Muscle of leg (tissue), 16 donors: ENCODE measurements at places on chromosomes 7 and 10. TPM values are rescaled to one million over a fixed set of nuclear protein-coding genes. Genes with fewer than 3 reads are reported as not detected.
A peak's percentile ranks its signal among the peaks of the same experiment; 100 is the strongest.

Gene STEAP2
- 1.9 TPM for polyA plus RNA-seq

- peak; percentile 50 for DNase-seq
These were observed 334.3 kb upstream of the SEMA3D start for GRCh38 chr7:85521108-85521694.

DNA sequence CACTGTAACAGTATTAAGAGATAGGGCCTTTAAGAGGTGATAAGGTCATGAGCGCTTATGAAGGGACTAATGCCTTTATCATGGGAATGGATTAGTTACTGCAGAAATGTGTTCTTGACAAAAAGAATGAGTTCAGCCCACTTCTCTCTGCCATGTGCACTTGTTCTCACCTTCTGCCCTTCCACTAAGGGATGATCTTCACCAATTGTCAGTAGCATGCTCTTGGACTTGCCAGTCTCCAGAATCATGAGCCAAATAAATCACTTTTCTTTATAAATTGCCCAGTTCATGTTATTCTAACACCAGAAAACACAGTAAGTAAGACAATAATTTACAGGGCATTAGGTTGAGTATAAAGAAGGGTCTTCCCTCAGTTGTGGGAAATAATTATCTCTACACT lies 189.1 kb downstream of the CRPPA start:
- no peak for DNase-seq

Gene C10orf62
- 0.14 TPM for polyA plus RNA-seq

DNA sequence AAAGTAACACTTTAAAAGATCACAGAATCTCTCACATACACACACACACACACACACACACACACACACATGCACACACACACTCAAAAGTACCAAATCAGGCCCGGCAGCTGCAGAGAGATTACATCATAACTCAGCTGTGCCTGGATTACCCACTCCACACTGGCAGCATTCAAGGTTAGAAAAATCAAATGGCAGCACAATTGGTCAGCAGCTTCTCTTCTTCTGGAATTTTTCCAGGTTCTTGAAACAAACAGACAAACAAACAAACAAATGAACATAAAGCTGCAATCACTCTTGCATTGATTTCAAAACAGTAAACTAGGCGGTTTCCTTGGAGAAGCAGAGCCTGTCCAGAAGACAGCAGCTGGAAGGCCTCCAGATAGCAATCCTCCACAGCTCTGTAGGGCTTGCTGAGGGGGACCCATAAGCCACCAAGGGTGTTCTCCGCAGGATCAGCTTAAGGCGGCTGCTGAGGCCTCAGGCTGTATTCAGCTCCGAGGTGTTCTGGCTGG lies 24.5 kb upstream of the FAM133B start:
- DNase-seq: peak; percentile 88

Gene MKRN1
- polyA plus RNA-seq: 78.3 TPM

DNA sequence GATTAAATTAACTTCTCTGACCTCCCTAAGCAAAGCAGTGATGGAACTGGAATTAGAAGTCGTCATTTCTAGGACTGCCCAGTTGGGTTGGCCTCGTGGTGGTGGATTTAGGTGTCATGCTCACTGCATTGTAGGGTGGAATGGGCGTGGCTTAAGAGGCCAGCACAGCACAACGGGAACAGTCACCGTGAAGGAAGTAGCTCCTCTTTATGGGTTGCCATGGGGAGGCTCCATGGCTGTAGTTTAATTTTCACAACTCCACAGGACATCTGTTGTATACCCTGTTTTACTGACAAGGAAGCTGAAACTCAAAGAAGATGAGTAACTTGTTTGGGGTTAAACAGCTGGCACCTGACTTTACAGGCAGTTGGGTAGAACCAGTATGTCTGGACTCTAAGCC lies 208.3 kb downstream of the CELF2 start:
- peak; percentile 55 for DNase-seq

DNA sequence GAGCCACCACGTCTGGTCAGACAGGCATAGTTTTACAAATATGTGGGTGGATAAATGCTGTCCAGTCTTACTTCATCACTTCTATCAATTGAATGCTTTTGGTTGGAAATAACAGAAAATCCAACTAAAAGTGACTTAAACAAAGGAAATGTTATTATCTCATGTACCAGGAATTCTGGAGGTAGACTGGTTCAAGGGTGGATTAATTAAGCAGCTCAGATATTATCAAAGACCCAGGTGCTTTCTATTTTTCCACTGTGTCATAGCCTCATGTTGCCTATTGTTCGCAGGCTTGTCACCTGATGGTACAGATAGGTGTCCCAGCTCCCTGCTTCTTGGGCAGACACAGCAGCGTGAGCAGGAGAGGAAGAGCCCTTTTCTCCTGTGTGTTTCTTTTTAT lies 156.1 kb upstream of the CTBP2 start:
- no peak for DNase-seq

DNA sequence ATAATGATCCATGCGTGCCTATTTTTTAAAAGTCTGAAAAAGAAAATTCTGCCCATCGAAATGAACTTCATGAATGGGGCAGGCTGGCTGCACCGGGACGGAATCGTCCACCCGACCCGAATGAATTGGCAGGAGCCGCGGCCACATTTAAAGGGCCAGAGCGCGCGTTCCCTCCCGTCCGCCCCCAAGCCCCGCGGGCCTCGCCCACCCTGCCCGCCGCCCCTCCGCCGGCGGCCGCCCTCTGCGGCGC lies 319 bp upstream of the GATA3 start:
- peak; percentile 36 for DNase-seq

DNA sequence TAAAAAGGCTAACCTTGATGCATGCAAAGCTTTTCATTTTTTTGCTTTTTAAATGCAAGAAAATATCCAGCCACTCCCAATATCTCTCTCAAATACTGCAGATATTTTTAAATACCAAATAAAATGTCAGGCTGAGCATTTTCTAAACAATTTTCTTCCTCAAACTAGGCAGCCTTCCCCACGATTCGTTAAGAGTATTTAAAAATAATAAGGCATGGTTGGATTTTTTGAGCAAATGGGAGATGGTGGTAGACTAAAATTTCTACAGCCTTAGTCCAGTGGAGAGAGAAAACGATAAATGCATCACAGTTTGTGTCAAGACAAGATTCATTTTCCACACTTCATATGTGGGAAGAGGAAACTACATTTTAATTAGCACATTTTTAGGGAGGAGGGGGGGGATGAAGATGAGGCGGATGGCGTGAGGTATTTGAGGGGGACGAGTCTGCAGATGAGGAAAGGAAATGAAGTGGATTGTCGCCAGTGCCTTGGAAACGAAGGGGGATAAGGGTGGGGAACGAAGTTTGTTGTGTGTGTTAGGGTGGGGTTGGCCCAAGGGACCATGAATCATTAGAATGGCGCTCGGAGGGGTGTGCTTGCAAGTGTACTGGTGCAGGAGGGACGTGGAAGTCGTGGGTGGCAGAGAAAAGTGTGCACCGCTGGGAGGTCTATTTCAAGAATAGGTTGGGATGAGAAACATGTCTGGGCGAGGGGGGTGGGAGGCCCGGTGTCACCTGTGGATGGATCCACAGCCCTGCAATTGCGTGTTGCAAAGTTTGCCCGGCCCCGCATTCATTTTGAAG lies 1.2 kb upstream of the ADD3 start:
- peak; percentile 94 for DNase-seq

Gene PLAU
- 31.1 TPM for polyA plus RNA-seq

DNA sequence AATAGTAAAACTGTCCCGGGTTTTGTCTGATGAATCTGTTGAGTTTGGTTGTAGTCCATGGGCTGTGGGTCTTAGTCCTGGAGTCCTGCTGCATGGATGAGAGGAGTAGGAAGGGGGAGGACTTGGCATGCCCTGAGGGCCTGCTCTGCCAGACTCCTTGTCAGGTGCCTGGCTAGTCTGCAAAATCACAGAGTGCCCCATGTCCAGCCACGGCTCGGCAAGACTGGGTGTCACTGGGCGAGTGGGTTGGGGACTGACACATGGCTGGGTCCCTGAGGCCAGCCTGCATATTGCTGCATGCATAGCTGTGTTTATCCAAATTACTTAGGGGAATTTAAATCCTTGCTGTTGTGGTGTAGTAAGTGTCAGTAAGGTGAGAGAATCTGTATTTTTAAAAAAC lies 9.7 kb downstream of the MINDY4 start:
- DNase-seq: no peak

Gene TEX36
- polyA plus RNA-seq: not detected

- DNase-seq: peak; percentile 64
These were observed 126.5 kb downstream of the SH2D4B start for GRCh38 chr10:80664071-80664680.

Gene LRIT1
- not detected for polyA plus RNA-seq

DNA sequence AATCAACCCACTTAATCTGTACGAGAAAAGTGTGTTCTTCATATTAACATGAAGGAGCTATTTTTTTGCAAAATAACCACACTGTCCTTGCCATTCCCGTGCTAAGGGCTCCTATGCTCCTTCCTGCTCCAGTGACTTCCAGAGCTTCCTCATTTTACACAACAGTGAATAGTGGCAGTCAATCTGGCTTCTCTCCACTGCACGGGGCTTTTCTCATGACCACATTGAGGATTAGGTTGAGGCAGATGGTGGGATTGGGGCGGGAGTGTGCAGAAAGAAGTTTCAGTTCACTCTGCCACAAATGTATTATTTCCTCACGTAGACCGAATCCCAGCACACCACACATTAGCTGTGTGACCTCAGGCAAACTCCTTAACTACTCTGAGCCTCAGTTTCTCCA lies 235.1 kb downstream of the ARHGAP12 start:
- DNase-seq: peak; percentile 67

Gene SUN3
- not detected for polyA plus RNA-seq
